ENCODE measurements at places on chromosomes 4 and X.
A peak's percentile ranks its signal among the peaks of the same experiment; 100 is the strongest.

GRCh38 chr4:152064753-152065152 is 303.9 kb upstream of the GATB start:
- no peak for DNase-seq

- DNase-seq, result no peak
These were observed 24.7 kb downstream of the FGFRL1 start for GRCh38 chr4:1036095-1036494.

GRCh38 chr4:33649015-33649414 is 2595.3 kb downstream of the ARAP2 start:
- peak; percentile 54 for DNase-seq

- no peak for DNase-seq
These were observed 402.4 kb upstream of the NDST4 start for GRCh38 chr4:115515772-115516171.

DNA sequence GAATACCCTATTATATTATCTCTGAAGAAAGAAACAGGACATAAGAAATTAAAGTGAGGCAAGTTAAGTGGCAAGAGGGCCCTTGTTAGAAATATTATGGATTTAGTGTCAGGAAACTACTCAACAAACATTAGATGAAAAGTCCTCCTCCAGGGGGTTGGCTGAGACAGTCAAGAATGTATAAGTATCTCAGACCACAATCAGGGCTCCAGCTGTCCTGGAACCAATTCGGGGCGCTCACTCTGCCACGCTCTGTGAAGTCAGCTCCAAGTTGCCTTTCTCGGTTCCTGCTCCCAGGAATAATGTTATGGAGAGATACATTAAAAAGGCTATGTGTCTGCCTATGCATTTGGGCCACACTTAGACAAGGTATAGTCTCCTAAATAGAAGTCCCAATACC is 73.3 kb downstream of the RASGEF1B start:
- DNase-seq, result no peak

DNA sequence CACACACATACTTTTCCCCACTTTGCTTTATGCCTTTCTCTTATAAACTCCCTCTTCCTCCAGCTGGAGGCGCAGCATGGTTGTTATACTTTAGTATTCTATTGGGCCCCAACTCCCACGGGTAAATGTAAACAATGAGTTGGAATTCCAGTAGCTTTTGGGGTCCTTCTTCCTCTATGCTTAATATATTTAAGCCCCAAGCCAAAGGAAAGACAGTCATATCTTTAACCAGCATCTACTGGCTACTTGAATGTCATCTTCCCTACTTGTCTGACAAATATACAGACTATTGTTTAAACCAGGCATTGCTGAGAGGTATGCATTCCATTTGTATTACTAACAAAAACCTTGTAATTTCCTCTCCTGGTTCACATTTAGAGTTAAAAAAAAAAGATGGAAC is 72.9 kb downstream of the WDR19 start:
- DNase-seq, result peak; percentile 28

- peak; percentile 49 for DNase-seq
These were observed 9.2 kb upstream of the EIF4E start for GRCh38 chr4:98937986-98938720.

Data from HCEC 1CT (cell line).